ENCODE measurements at places on chromosomes 3 and 15. TPM values are rescaled to one million over a fixed set of nuclear protein-coding genes. Genes with fewer than 3 reads are reported as not detected.

The MAGEL2 gene
- total RNA-seq: not detected

The SUSD5 gene
- total RNA-seq: not detected

The ZNF860 gene
- 10.7 TPM for total RNA-seq

The CACNA2D3 gene
- 0.27 TPM for total RNA-seq

The MBNL1 gene
- total RNA-seq: 369 TPM

The CYP8B1 gene
- not detected for total RNA-seq

The SSR3 gene
- total RNA-seq: 47.6 TPM

The CHRFAM7A gene
- 4.0 TPM for total RNA-seq

The GNAT1 gene
- total RNA-seq: not detected

The CYP1A1 gene
- not detected for total RNA-seq

The PRR20G gene
- not detected for total RNA-seq

The HACD2 gene
- 21.2 TPM for total RNA-seq

The MCF2L2 gene
- 1.1 TPM for total RNA-seq

The TNFSF10 gene
- 114 TPM for total RNA-seq

The AMT gene
- 32.9 TPM for total RNA-seq

The CRABP1 gene
- total RNA-seq: not detected

The MAP2K5 gene
- 20.8 TPM for total RNA-seq

The PIK3R4 gene
- 37.3 TPM for total RNA-seq

The CNTN3 gene
- total RNA-seq: 9.4 TPM

The GOLGA6B gene
- total RNA-seq: not detected

The FANCD2OS gene
- total RNA-seq: not detected

The CLDN18 gene
- total RNA-seq: not detected

The FOXB1 gene
- not detected for total RNA-seq

The RBPMS2 gene
- 8.3 TPM for total RNA-seq

The GP5 gene
- not detected for total RNA-seq

The UCN2 gene
- total RNA-seq: not detected

The MORC1 gene
- total RNA-seq: not detected

The SLITRK3 gene
- total RNA-seq: not detected

The CFAP92 gene
- total RNA-seq: 1.7 TPM

The CFAP100 gene
- not detected for total RNA-seq

The DZIP1L gene
- total RNA-seq: 40.4 TPM

The AEN gene
- total RNA-seq: 9.6 TPM

The RAB27A gene
- 17.1 TPM for total RNA-seq

The VEPH1 gene
- not detected for total RNA-seq

The RASL12 gene
- 23.1 TPM for total RNA-seq

The OGG1 gene
- total RNA-seq: 68.7 TPM

The CLRN1 gene
- total RNA-seq: not detected

The STAC gene
- not detected for total RNA-seq

Data from Peyer's patch (tissue), 4 donors.